Activated CD4-positive, alpha-beta memory T cell treated with anti-CD3 and anti-CD28 coated beads, Interleukin-2, amount 10 ng/mL, durations not matched to agents 7 days and 5 days (primary cell): ENCODE measurements at places on chromosomes 5 and 9.

GRCh38 chr5:61321669-61322068 lies 10.4 kb upstream of the ZSWIM6 start:
- no peak for DNase-seq

DNA sequence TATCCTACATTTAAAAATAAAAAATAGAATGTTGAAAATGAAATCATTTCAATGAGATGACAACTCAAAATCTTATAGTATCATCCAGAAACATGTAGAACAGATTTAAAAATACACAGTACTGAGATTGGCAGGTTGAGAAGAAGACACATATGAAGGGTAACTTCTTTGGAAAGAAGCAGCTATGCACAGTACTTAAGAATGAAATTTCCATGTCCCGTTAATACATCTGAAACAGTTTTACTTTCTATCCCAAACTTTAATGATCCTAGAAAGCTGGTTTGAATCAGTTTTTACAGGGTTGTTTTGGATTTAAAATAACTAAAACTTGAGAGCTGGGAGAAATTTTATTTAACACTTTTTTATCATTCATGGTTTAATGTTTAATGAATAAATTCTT lies 36.0 kb upstream of the ARRDC3 start:
- no peak for DNase-seq

- DNase-seq: no peak
These were observed 103.1 kb downstream of the KCNIP1 start for GRCh38 chr5:170606941-170607340.

GRCh38 chr5:108353087-108353486 lies 28.8 kb downstream of the FBXL17 start:
- DNase-seq: no peak

DNA sequence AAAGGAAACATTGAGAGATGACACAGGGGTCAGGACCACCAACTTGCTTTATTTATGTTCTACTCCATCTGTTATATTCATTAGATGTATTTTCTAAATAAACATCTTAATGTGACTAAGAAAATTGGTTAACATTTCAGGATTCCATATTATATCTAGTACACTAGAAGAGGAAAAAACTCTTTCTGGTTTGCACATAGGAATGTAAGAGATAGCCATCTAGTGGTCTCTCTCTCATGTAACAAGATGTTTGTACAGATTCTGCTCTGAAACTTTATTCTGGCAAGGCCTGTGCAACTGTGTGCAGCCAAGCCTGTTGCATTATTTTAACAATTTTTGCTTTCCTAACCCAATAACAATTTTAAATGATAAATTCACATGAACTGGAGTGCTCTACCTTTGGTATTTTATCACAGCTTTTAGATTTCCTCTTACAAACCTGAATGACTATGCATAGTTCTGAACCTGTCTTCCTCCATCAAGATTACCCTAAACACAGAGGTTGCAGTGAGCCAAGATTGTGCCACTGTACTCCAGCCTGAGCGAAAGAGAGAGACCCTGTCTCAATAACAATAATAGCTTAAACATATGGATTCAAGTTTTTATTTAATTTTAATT lies 148.2 kb downstream of the GIN1 start:
- DNase-seq: no peak

DNA sequence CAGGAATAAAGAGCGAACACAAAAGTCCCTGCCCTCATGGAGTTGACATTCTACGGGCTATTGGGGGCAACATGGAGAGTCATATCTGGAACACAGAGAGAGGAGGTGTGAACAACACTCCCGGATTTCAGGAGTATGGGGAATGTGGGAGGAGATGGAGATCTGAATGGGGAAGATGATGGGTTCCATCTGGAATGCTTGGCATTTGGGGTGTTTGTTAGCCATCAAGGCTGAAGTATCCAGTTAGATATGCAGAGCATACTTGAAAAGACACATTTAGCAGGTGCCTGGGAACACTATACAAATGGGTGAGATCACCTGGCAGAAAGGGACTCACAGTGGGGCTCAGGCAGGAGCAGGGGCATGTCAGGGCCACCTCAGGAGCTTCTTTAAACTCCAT lies 61.1 kb downstream of the EGFLAM start:
- no peak for DNase-seq

DNA sequence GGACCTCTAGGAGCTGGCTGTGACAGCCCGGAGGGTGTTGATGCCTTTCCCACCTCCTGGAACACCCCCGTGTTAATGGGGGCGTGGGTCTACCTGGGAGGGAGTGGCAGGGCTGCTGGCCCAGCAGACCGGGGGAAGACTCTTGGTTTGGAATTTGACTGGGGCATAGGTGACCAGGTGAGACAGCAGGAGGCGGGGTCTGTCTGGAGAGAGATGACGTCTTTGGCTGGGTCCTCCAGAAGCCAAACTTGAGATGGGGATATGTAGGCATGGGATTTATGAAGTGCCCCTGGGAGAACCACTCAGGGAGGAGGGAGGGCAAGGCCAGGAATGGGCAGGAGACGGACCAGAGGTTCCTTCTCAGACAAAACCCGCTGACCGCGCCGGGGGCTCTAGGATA lies 42.6 kb downstream of the NEK6 start:
- DNase-seq: no peak

GRCh38 chr5:96909435-96909834 lies 26.4 kb upstream of the LNPEP start:
- DNase-seq: no peak

GRCh38 chr5:863244-863805 lies 12.5 kb upstream of the ZDHHC11 start:
- no peak for DNase-seq

GRCh38 chr5:39015743-39016586 lies 58.2 kb downstream of the RICTOR start:
- no peak for DNase-seq

DNA sequence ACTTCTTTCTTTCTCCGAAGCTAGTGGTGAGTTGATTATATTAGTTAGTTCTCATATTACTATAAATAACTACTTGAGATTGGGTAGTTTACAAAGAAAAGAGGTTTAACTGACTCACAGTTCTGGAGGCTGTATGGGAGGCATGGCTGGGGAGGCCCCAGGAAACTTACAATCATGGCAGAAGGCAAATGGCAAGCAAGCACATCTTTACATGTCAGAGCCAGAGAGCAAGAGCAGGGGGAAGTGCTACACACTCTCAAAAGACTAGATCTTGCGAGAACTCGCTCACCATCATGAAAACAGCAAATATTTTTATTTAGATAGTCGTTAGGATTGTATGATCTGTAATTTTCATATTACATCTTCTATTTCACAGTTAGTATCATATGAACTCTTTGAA lies 711.2 kb downstream of the PTPRD start:
- DNase-seq: no peak

DNA sequence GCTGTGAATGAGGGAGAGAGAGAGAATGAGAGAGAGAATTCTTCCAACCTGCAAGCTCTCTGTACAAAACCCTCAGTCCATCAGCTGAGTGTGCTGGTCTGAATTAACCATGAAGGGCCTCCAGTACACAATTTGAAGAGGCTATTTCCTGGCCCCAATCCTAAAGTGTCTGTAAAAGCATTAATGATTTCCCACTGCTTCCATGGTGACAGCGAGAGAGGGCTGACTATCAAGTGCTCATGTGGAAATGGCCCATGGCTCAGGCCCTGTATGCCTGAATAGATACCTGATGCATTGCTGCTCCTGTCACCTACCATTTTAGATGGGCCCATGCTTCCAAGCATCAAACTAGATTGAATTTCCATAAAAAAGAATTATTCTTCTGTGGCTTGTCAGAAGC lies 592.4 kb downstream of the KIF4B start:
- no peak for DNase-seq

DNA sequence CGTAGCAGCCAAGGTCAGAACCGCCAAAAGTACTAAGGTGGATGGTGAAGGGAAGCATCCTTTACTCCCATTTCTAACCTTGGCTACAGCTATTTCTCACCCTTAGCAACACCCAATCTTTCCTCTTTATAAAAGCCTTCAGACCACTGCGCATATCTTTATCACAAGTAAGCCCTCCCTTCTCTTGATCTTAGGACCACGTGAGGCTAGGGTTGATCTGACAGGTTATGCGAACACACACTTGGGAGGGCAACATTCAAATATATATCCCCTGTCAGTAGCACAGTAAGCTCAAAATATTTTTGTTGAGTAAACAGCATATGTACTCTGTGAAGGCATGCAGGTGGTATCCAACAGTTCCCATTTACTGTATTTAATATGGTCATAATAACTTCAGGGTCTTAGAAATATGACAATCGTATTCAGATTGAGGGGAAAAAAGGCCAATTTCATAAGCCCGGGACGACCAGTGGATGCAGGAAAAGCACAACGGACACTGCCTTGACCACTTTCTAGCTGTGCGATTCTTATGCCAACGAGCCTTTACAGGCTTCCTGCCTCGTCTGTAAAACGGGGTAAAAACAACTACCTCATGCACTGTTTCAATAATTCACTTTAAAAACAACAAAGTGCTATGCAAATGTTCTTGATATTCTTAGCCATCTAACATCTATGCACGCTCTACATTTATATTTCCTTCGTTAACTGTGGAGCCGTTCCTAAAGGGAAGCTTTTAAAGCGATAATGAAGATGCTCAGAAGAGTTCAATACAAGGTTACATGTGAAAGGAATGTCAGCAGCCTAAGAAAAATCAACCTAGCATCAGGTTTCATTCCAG lies 1.3 kb downstream of the ARSB start:
- DNase-seq: no peak

DNA sequence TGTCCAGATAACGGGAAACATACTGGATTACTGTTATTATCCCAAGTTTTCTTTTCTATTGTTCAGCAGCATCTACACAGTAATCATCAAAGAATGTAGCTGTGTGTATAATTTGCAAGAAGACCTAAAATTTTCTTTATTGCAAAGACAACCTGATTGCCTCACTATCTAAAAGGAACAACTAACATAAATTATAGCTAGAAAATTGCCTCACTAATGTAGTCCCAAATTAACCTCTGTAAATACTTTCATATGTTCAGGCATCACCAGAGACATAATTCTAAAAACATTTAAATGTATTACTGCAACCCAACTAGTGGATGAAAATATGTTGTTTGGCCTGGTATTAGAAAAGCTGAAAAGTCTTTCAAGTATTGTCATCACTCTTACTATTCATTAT lies 275.4 kb downstream of the CDH12 start:
- no peak for DNase-seq

DNA sequence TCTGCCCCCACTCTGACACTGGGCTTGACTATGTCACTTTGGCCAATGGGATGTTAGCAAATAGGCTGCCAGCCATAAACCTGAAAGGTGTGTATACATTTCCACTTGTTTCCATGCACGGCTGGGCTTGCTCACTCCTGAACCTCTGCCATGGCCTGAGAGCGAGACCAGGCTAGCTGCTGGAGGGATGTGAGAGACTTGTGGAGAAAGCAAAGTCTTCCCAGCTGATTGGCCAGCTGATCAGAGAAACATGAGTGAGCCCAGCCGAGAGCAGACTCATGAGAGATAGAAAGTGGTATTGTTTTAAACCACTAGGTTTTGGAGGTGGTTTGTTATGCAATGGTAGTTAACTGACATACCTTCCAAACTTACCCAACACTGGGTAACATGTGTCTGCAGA lies 13.9 kb downstream of the FAM193B start:
- DNase-seq: no peak

DNA sequence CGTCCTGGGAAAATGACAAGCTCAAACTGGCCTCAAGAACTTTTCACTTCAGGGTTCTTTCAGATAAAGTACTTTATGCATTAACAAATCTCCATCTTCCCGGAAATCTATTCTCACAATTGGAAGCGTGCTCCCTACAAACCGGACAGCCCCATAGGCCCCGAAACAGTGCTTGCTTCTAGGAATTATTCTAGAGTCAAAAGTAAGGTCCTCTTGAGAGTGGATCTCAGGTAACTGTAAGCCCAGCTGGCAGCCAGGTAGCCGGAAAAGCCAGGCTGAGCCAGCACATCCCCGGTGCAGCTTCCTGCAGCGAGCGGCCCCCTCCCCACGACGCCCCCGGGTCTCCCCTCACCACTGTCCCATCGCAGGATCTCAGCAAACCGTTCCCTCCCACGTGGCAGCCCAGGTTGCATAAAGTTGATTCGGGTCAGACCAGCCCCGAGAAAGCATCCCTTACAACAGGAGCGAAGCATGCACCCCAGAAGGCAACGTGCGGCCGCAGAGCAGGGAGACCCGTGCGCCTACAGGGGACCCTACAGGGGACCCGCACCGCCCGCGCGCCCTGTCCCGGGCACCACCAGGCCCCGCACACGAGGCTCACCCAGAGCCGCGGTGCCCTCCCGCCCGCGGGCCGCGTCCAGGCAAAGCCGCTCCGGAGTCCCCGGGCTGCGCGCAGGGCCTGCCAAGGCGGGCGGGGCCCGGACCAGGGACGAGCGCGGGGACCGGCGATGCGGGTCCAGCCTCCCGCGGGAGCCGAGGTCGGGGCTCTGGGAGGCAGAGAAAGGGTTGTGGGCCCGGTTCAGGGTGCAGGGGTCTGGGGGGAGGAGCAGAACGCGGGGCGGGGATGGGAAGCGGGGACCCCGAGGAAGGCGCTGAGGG lies 920 bp downstream of the LPCAT1 start:
- peak; percentile 27 for DNase-seq

DNA sequence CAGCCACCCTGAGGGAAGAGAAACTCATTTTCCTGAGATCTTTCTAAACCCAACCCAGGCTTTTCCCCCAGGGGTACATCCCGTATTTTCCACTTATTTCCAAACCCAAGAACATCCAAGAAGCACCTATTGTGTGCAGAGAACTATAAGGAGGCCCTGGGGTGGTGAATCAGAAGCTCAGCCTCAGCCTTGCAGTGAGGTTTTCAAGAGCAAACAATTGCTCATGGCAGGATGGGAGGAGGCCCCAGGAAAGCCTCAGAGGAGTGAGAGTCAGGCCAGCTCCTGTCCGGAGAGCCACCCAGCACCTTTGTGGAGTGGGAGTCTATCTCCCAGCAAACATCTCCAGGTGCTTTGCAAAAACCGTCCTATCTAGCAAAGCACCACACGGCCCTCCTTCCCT lies 19.2 kb downstream of the NIPAL4 start:
- no peak for DNase-seq

DNA sequence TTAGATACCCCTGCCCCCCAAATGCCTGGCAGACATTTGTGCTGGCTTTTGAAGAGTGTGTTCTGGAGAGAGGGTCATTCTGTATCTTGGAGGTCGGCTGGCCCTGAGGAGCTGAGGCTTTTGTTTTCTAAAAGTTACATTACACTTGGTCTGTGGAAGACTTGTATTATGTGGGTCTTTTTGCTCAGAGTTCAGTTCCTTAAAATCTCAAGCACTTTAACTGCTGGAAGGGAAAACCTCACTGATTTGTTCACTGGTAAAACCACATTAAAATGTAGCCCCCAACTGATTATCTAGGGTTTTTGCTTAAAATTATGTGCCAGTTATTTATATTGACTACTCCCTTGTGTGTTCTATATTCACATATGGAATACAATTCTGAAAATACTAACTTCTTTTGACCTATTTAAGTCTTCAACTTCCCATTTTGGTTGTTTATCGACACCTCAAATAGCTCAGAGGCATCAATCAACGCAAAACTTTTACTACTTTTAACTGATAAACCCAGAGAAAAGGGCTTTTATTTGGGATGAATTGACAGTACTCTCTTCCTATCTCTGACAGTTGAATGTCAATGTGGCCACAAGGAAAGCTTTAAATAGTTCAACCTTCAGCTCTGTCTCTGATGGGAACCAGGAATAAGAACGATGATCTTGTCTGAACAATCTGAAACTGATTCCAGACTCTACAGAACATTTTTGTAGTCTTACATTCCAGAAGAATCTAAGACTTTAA lies 54.0 kb upstream of the MAP3K1 start:
- no peak for DNase-seq

GRCh38 chr5:997001-997474 lies 11.6 kb upstream of the NKD2 start:
- DNase-seq: peak; percentile 60

- DNase-seq: no peak
These were observed 50.4 kb downstream of the TRIO start for GRCh38 chr5:14193496-14193895.

- DNase-seq: no peak
These were observed 21.7 kb downstream of the F2RL2 start for GRCh38 chr5:76601470-76601869.
